Spinal cord (tissue), 10 donors: ENCODE measurements at places on chromosomes 5 and 9. TPM values are rescaled to one million over a fixed set of nuclear protein-coding genes. Genes with fewer than 3 reads are reported as not detected.
A peak's percentile ranks its signal among the peaks of the same experiment; 100 is the strongest.

AKNA gene
- 6.7 TPM for total RNA-seq

SPATA31C1 gene
- 0.20 TPM for total RNA-seq

ZFP2 gene
- 6.6 TPM for total RNA-seq

CD274 gene
- total RNA-seq = 2.8 TPM

ROPN1L gene
- total RNA-seq = 10.2 TPM

FOXD4L4 gene
- total RNA-seq = 0.20 TPM

SPARC gene
- 2,298 TPM for total RNA-seq

DNA sequence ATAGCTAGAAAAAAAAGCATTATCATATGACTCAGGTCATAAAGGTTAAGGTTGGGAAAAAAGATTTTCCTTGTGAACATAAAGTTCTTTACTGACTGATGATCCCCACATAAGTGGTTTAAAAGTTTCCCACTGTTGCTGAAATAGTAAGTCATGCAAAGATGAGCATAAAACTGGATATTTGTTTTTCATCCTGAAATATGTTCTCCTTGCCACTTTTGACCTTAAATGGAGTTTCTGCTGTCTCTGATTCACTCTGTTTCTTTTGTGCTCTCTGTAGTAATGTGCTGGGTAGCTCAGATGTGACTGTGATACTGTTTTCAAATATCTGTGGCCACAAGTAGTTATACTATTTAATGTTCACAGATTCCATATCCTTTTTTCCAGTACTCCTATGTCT lies 162.5 kb upstream of the GAS1 start:
- H3K4me1 ChIP-seq = no peaks in the 10 kb centered on the region
- H3K36me3 ChIP-seq = no peaks in the 10 kb centered on the region
- DNase-seq = no peak
- no peaks in the 10 kb centered on the region for H3K27me3 ChIP-seq
- no peak overlapping the region for H3K4me3 ChIP-seq

DNA sequence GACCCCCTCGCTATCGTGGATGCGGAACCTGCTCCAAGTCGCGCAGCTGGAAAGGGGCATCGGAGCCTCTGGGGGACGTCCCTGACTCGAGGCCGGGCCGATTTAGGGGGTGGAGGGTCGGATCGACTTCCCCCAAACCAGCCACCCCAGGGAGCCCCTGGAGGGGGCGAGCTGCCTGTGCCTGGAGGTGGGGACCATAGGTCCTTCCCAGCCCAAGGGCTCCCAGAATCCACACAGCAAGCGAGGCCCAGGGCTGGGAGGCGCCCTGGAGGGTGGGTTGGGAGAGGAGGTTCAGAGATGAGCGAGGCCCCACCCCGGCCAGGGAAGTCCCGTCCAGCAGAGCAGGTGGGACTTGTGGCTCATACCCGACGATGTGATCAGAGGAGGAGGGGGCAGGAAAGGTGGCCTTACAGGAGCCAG lies 147.6 kb downstream of the GAPVD1 start:
- H3K4me3 ChIP-seq = no peak overlapping the region
- H3K4me1 ChIP-seq = peaks cover 18% of the 10 kb centered on the region
- H3K36me3 ChIP-seq = no peaks in the 10 kb centered on the region
- no peak for DNase-seq
- H3K27ac ChIP-seq = no peak overlapping the region

GRCh38 chr9:107286057-107286456 lies 3.0 kb downstream of the RAD23B start:
- no peaks in the 10 kb centered on the region for H3K27me3 ChIP-seq
- no peak overlapping the region for H3K27ac ChIP-seq
- H3K4me1 ChIP-seq = no peaks in the 10 kb centered on the region
- DNase-seq = no peak
- no peak overlapping the region for H3K4me3 ChIP-seq

DNA sequence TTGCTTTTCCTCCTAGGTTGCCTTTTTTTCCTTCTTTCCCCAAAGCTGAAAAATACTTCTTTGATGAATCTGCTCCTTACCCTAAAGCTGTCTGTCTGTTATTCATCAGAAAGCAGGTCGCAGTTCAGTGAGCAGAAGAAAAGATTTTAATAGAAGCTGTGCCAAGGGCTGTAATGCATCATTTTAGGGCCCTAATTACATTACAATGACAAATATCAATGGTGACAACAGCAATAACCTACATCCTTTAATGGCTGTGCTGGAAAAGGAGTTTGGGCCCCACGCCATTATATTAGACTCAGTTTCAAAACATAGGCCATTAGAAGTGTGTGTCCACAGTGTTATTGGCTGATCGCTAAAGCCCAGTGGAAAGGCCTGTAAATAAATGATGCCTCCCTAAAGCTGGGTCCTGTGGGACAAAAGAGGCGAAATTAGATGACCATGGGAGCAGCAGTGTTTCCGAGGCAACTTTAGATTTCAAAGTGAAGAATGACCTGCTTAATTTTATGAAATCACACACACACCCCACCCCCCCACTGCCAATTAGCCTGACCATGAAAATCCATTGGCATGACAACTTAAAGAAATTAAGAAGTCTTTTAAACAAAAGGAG lies 38.4 kb downstream of the TLE4 start:
- no peaks in the 10 kb centered on the region for H3K36me3 ChIP-seq
- H3K27me3 ChIP-seq = no peaks in the 10 kb centered on the region
- no peak for DNase-seq
- H3K4me1 ChIP-seq = no peaks in the 10 kb centered on the region

DNA sequence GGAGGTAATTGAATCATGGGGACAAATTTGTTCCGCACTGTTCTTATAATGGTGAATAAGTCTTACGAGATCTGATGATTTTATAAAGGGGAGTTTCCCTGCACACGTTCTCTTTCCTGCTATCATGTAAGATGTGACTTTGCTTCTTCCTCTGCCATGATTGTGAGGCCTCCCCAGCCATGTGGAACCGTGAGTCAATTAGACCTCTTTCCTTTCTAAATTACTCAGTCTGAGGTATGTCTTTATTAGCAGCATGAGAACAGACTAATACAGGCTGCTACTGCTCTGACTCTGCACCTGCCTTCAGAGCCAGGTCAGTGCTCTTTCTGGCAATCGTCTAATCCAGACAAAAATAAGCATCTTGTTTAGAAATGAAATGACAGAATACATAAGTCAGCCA lies 479.2 kb upstream of the TUSC1 start:
- no peak overlapping the region for H3K27ac ChIP-seq
- no peak overlapping the region for H3K4me3 ChIP-seq
- no peaks in the 10 kb centered on the region for H3K4me1 ChIP-seq
- no peaks in the 10 kb centered on the region for H3K36me3 ChIP-seq

- DNase-seq = no peak
- H3K4me3 ChIP-seq = no peak overlapping the region
- peaks cover 15% of the 10 kb centered on the region for H3K4me1 ChIP-seq
- peaks cover 3% of the 10 kb centered on the region for H3K36me3 ChIP-seq
- H3K27me3 ChIP-seq = no peaks in the 10 kb centered on the region
- no peak overlapping the region for H3K27ac ChIP-seq
Measured at GRCh38 chr9:35599763-35600604, 5.1 kb upstream of the TESK1 start.

GRCh38 chr5:103407402-103407801 lies 148.8 kb downstream of the MACIR start:
- H3K4me3 ChIP-seq = no peak overlapping the region
- H3K27me3 ChIP-seq = no peaks in the 10 kb centered on the region
- no peaks in the 10 kb centered on the region for H3K4me1 ChIP-seq
- no peak overlapping the region for H3K27ac ChIP-seq
- H3K36me3 ChIP-seq = no peaks in the 10 kb centered on the region

DNA sequence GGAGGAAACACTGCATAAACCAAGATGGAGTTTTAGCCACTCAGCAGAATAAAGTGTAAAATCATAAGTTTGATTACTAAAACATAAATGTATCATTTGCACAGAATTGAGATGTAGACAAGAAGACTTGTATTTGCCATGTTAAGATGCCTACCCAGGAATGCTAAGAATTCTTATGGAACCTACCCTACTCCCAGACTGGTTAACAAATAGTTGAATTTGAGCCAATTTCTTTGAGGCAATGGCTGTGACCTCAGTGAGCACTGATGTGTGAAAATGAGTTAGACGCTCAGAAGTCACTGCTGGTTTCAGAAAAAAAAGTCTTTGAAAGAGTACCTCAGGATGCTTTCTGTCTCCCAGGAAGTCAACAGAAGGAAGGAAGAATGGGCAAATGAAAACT lies 95.6 kb downstream of the ESM1 start:
- no peaks in the 10 kb centered on the region for H3K36me3 ChIP-seq
- no peaks in the 10 kb centered on the region for H3K4me1 ChIP-seq
- peaks cover 4% of the 10 kb centered on the region for H3K27me3 ChIP-seq
- H3K27ac ChIP-seq = no peak overlapping the region
- no peak for DNase-seq
- no peak overlapping the region for H3K4me3 ChIP-seq

DNA sequence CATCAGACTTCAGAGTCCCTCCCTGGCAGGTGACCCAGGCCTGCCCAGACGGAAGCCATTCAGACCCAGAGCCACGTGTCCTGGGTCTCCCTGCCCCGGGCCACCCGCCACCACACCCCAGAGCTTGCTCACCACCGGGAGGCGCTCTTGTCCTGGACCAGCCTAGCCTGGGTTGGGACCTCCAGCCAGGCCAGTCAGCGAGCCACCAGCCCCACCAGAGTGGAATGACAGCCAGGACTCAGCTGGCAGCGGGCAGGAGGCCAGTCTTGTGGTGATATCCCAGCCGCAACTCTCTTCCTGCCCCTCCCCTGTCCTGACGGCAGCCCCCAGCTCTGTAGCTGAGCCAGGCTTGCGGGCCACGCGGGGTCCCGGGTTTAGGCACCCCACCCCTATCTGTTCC lies 1.7 kb upstream of the PTGDS start:
- H3K4me1 ChIP-seq = peaks cover 50% of the 10 kb centered on the region
- peaks cover 3% of the 10 kb centered on the region for H3K36me3 ChIP-seq
- no peak overlapping the region for H3K4me3 ChIP-seq
- DNase-seq = no peak
- H3K27ac ChIP-seq = no peak overlapping the region

DNA sequence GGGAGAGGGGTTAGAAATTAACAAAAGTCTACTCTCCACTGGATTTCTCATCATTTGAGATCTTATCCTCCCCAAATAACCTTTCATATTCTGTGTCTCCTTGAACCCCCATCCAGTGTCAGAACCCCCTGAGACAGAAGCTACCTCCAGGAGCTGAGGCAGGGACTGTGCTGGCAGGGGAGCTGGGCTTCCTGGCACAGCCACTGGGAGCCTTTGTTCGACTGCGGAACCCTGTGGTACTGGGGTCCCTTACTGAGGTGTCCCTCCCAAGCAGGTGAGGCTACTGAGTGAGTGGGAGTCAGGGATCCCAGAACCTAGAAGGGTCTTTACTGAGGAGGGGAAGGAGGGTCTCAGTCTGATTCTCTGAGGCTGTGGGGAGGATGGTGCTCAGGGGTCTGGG lies 1.9 kb downstream of the SLC4A9 start:
- no peak for DNase-seq
- no peaks in the 10 kb centered on the region for H3K27me3 ChIP-seq

DNA sequence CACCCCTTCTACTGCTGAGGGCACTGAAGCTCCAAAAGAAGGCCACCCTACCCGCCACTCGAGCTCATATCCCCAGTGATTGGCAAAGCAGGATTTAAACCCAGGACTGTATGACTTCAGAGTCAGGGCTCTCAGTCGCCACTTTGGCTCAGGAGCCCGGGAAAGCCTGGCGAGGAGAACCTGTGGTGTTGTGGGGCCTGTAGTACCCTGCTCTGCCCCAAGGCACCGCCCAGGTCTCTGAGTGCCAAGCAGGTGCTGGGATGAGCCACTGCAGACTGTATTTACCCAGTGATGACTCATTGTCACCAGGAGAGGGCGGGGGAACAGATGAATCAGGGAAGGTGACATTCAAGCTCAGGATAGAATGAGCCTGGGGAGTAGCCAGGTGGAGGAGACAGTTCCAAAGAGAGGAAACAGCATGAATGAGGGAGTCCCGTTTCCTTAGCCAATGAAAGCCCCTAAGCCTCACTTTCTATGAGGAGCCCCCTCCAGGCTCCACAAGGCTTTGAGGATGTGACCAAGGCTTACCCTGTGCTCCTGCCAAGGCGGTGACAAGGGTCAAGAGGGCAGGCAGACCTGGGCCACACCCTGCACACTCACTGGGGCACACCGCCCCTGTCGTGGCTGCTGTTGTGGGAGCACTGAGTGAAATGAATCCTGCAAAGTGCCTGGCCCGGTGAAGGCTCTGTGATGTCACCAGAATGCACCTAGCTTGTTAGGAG lies 17.8 kb upstream of the DPM2 start:
- no peak overlapping the region for H3K4me3 ChIP-seq
- DNase-seq = no peak
- H3K27ac ChIP-seq = peak overlapping the region; percentile 45
- H3K4me1 ChIP-seq = peaks cover 59% of the 10 kb centered on the region
- no peaks in the 10 kb centered on the region for H3K27me3 ChIP-seq

- H3K27ac ChIP-seq = no peak overlapping the region
- peaks cover 33% of the 10 kb centered on the region for H3K4me1 ChIP-seq
- H3K27me3 ChIP-seq = no peaks in the 10 kb centered on the region
- no peak overlapping the region for H3K4me3 ChIP-seq
Measured at GRCh38 chr9:89531766-89532165, 33.9 kb upstream of the SEMA4D start.

DNA sequence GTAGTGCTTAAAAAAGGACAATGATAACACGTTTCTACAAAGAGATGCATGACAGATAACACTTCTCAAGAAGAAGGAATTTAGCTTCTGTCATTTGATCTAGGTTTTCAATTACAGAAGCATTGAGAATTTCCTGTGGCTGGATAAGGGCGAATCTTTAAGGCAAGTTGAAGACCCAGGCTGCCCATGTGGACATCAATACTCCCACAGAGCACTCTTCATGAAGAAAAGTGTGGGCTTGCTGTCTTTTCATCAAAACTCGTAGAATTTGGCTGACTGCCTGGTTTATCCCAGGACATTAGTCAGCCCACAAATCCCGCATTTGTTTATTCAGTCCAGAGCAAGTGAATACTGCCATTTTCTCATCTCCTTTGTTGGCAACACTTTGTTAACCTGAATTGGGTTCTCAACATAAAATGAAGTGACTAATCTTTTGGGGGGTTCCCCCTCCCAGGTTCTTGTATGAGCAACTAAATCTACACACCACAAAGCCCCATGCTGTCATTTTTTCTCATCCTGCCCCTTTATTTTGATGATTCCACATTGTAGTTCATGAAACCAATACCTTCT lies 43.4 kb upstream of the CDKN2B start:
- no peaks in the 10 kb centered on the region for H3K27me3 ChIP-seq
- no peak overlapping the region for H3K27ac ChIP-seq
- no peak for DNase-seq
- no peak overlapping the region for H3K4me3 ChIP-seq

GRCh38 chr5:92885950-92886349 lies 695.1 kb downstream of the NR2F1-AS1 start:
- no peaks in the 10 kb centered on the region for H3K36me3 ChIP-seq
- no peaks in the 10 kb centered on the region for H3K27me3 ChIP-seq
- no peak overlapping the region for H3K27ac ChIP-seq
- no peak for DNase-seq
- no peak overlapping the region for H3K4me3 ChIP-seq
- no peaks in the 10 kb centered on the region for H3K4me1 ChIP-seq

- no peaks in the 10 kb centered on the region for H3K27me3 ChIP-seq
- no peak for DNase-seq
- peaks cover 5% of the 10 kb centered on the region for H3K4me1 ChIP-seq
- no peaks in the 10 kb centered on the region for H3K36me3 ChIP-seq
Measured at GRCh38 chr9:84230355-84231145, 110.0 kb downstream of the SLC28A3 start.
